ENCODE measurements at places on chromosomes 4 and X. TPM values are rescaled to one million over a fixed set of nuclear protein-coding genes. Genes with fewer than 3 reads are reported as not detected.
A peak's percentile ranks its signal among the peaks of the same experiment; 100 is the strongest.

The GALNTL6 gene
- not detected for total RNA-seq

The ASB9 gene
- total RNA-seq, result 1.4 TPM

The PFKFB1 gene
- total RNA-seq, result 0.60 TPM

The FGF16 gene
- not detected for total RNA-seq

The RASSF6 gene
- total RNA-seq, result not detected

DNA sequence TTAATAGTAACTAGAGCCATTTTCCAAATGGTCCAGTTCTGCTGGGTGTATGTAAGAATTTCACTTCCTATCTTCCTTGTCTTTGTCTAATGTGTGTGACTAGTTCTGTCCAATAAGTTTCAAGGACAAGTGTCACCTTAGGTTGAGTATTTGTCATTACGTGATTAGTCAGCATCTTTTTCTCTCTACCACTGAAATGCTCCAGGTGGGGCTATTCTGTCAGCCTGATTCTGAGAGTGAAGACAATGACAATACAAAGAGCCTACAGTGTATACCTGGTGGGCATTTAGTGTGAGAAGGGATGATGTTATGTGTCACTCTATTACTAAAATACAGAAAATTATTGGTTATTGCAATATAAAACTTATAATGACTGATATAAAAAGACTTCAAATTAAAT is 876.3 kb downstream of the C4orf33 start:
- no peaks in the 10 kb centered on the region for H3K36me3 ChIP-seq
- H3K4me1 ChIP-seq, result no peaks in the 10 kb centered on the region
- no peaks in the 10 kb centered on the region for H3K27me3 ChIP-seq
- DNase-seq, result no peak

- no peak for DNase-seq
- H3K4me3 ChIP-seq, result no peak overlapping the region
- peaks cover 5% of the 10 kb centered on the region for H3K36me3 ChIP-seq
- no peaks in the 10 kb centered on the region for H3K27me3 ChIP-seq
- H3K27ac ChIP-seq, result no peak overlapping the region
Measured at GRCh38 chr4:1205586-1206298, 33.4 kb upstream of the SPON2 start.

GRCh38 chr4:10069075-10069642 is 47.4 kb downstream of the WDR1 start:
- H3K27ac ChIP-seq, result no peak overlapping the region
- H3K36me3 ChIP-seq, result peaks cover 61% of the 10 kb centered on the region
- H3K4me3 ChIP-seq, result no peak overlapping the region

DNA sequence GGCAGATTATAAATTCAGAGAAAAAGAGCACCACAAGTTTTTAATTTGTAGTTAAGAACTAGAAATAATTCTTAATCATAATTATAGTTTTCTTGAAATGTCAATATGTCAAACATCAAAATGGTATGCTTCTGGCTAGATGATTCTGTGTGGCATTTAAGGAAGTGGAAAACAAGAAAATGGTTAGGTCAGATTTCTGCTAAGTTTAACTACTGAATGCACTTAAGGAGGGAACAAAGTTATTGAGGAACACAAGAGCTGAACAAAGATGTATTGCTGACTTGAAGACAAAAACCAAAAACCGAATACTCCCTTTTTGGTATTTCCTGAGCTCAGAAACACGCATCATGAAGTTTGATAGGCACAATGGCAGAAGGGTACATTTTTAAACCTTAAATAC is 58.7 kb upstream of the GPR34 start:
- peaks cover 12% of the 10 kb centered on the region for H3K36me3 ChIP-seq
- no peaks in the 10 kb centered on the region for H3K27me3 ChIP-seq
- no peak overlapping the region for H3K27ac ChIP-seq
- DNase-seq, result no peak
- H3K4me1 ChIP-seq, result no peaks in the 10 kb centered on the region

GRCh38 chr4:25860586-25861279 is 2.1 kb downstream of the SEL1L3 start:
- H3K4me3 ChIP-seq, result peak overlapping the region; percentile 97
- H3K36me3 ChIP-seq, result peaks cover 27% of the 10 kb centered on the region
- H3K27me3 ChIP-seq, result no peaks in the 10 kb centered on the region
- peak overlapping the region; percentile 95 for H3K27ac ChIP-seq

GRCh38 chrX:149453906-149454822 is 50.9 kb downstream of the IDS start:
- H3K27ac ChIP-seq, result no peak overlapping the region
- peaks cover 2% of the 10 kb centered on the region for H3K27me3 ChIP-seq
- no peak for DNase-seq
- no peaks in the 10 kb centered on the region for H3K4me1 ChIP-seq
- H3K4me3 ChIP-seq, result no peak overlapping the region

DNA sequence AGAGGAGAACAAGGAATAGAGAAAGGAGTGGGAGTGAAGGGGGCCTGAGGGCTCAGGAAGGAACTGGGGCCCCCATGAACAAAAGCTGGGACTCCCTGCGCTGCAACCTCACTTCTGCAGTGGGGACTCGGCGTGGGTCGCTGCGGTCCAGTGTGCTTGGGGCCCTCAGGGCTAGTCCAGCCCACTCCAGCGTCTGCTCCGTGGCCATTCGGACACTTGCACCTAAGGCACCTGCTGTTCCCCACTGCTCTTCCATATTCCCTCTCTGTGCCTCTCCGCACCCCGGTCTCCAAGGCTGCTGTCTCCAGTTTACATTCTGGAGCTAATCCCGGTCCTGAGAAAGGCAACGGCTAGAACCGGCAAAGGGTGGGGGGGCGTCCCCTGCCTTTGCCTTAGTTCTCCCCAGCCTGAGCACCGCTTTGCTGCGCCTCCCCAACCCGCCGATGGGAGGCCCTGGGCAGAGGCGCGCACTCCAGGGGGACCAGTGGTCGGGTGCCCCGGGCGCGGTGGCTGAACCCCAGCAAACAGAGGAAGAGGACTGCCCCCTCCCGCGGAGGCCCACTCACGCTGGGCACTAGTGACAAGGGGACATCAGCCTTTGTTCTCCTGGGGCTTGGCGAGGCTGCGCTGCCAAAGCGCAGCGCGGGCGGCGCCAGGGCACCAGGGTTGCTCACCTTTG is 327.7 kb upstream of the F9 start:
- H3K4me1 ChIP-seq, result peaks cover 3% of the 10 kb centered on the region
- H3K27me3 ChIP-seq, result peaks cover 28% of the 10 kb centered on the region
- H3K27ac ChIP-seq, result no peak overlapping the region
- no peak overlapping the region for H3K4me3 ChIP-seq
- no peak for DNase-seq
- H3K36me3 ChIP-seq, result no peaks in the 10 kb centered on the region

DNA sequence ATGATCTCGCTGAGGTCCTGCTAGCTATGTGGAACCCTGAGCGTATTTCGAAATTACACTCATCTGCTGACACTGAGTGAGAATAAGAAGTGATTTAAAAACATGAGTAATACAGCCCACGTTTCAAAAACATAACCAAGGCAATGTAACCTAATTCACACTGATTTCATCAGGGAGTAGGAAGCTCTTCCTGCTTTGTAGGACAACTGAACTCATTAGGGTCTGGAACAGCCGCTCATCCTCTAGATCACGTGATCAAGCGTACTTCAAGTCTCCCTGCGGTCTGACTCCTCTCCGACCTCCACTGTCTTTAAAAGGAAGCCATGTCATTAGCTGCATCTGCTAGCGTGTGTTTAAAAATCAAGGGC is 138.0 kb downstream of the NSUN7 start:
- H3K4me1 ChIP-seq, result no peaks in the 10 kb centered on the region
- no peaks in the 10 kb centered on the region for H3K36me3 ChIP-seq
- DNase-seq, result no peak
- no peak overlapping the region for H3K27ac ChIP-seq

GRCh38 chrX:74065831-74066390 is 238.1 kb upstream of the ZCCHC13 start:
- H3K27me3 ChIP-seq, result no peaks in the 10 kb centered on the region
- no peaks in the 10 kb centered on the region for H3K36me3 ChIP-seq
- DNase-seq, result no peak
- no peak overlapping the region for H3K4me3 ChIP-seq
- peaks cover 2% of the 10 kb centered on the region for H3K4me1 ChIP-seq
- H3K27ac ChIP-seq, result no peak overlapping the region

DNA sequence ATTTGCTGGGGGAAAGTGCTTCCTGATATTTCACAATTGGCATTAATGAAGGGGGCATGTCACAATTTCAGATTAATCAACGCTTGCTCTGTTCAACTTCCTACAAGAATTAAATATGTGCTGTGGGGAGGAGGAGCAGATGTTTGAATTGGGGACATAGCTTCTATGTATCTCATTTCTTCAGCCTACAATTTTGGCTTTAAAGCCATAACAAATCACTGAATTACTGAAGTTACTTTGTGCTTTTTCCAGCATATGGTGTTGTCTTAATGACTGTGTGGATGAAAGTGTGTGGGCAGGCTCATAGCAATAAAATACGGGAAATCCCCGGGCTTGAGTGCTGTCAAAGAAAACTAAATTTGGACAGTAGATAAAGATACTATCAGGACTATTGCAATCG is 813 bp downstream of the TLR7 start:
- no peak overlapping the region for H3K4me3 ChIP-seq
- no peaks in the 10 kb centered on the region for H3K36me3 ChIP-seq
- no peak overlapping the region for H3K27ac ChIP-seq
- DNase-seq, result no peak
- H3K4me1 ChIP-seq, result peaks cover 2% of the 10 kb centered on the region
- H3K27me3 ChIP-seq, result peaks cover 4% of the 10 kb centered on the region

- H3K4me3 ChIP-seq, result no peak overlapping the region
- H3K27ac ChIP-seq, result no peak overlapping the region
- H3K4me1 ChIP-seq, result no peaks in the 10 kb centered on the region
- H3K36me3 ChIP-seq, result no peaks in the 10 kb centered on the region
Measured at GRCh38 chr4:59057804-59058203, 1947.6 kb upstream of the IGFBP7 start.

All from activated CD4-positive, alpha-beta memory T cell treated with anti-CD3 and anti-CD28 coated beads, Interleukin-2, amount 10 ng/mL, durations not matched to agents 7 days and 5 days (primary cell).